ENCODE measurements at places on chromosomes 11 and 22.

GRCh38 chr22:37237371-37238268 lies 6.4 kb downstream of the RAC2 start:
- DNase-seq = no peak

DNA sequence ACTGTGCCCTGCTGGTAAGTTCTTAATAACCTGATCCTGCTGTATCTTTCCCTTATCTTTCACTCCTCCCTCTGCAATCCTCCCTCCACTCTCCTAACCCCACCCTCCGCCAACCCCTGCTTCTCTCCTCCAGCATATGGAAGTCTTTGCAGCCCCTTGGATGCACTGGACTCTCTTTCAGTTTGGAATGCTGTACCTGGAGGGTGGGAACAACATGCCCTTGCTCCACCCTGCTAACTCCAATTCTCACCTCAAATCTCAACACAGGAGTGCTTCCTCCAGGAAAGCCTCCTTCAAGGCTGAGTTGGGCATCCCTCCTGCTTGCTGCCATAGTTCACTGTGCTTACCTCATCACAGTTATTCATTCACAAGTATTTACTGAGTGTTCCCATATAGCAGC lies 52.8 kb upstream of the LDLRAD3 start:
- DNase-seq = no peak

DNA sequence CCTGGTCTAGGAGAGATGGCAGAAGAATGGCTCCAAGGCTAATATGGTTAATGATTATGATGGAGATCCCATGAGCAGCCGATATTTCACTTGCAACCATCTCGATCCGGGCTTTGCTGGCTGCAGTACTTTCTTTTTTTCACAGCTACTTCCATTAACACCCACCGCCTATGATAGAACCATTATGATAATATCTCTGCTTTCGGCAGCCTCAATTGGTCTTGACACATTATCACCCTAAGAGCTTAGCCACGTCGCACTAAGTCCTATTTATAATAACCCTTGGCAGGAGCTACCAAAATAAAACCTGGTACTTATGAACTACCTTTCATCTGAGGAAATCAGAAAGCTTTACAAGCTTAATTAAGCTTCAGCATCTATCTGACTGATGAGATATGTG lies 7.6 kb upstream of the FJX1 start:
- DNase-seq = no peak

- no peak for DNase-seq
Measured at GRCh38 chr11:32045456-32045855, 45.4 kb upstream of the RCN1 start.

DNA sequence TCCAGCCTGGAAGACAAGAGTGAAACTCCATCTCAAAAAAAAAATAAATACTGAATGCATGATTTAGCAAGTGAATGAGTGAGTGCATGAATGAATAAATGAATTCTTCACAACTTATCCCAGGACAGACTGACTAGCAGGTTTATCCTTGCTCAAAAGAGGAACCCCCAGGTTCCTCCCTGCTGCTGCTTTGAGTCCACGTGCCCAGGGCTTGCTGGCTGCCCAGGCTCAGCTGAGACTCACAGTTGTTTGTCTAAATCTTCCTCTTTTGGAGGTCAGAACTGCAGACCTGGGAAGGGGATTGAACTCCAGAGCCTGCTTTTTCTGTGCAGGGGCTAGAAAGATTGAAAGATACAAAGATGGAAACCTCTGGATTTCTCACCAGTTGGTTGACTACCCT lies 117.4 kb upstream of the TMEM45B start:
- no peak for DNase-seq

- DNase-seq = peak; percentile 84
Measured at GRCh38 chr11:64971421-64972233, at the start of gene MAJIN. MAJIN (minus strand) TSS chr11:64972108; CDS start chr11:64959405, 12,703 bp downstream.

- no peak for DNase-seq
Measured at GRCh38 chr11:10727146-10727851, 23.7 kb upstream of the CTR9 start.

DNA sequence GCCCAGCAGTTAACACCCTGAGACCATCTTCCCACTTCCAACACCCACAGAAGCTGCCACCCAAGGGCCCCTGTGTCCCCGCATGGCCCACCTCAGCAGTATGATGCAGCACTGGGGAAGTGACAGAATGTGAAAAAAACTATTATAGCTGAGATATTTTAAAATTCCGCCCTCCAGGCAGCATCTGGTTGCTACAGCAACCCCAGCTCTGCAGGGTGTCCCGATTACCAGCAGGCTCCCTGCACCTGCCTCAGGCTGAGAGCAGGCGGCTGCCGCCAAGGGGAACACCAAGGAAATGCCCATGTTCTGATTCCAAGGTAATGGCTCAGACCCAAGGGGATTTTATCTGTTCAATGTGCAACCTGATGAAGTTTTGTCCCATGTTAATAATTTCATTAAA lies 10.5 kb upstream of the TMEM121B start:
- no peak for DNase-seq

DNA sequence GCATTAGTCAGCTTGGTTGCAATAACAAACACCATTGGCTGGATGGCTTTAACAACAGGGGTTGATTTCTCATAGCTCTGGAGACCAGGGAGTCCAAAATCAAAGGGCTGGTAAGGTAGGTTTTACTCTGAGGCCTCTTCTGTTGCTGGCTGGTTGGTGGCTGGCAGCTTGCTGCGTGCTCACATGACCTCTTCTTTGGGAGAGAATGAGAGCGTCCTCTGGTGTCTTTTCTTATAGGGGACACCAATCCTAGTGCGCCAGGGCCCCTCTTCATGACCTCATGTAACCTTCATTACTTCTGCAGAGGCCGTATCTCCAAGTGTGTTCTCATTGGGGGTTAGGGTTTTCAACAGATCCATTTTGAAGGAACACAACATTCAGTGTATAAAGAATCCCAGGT lies 1308.3 kb downstream of the TBC1D22A start:
- no peak for DNase-seq

All from T follicular helper cell (primary cell).